ENCODE measurements at places on chromosomes 16 and 17. TPM values are rescaled to one million over a fixed set of nuclear protein-coding genes. Genes with fewer than 3 reads are reported as not detected.

GRCh38 chr17:70661342-70662222 is 492.2 kb downstream of the KCNJ2 start:
- DNase-seq: peak; percentile 16

DNA sequence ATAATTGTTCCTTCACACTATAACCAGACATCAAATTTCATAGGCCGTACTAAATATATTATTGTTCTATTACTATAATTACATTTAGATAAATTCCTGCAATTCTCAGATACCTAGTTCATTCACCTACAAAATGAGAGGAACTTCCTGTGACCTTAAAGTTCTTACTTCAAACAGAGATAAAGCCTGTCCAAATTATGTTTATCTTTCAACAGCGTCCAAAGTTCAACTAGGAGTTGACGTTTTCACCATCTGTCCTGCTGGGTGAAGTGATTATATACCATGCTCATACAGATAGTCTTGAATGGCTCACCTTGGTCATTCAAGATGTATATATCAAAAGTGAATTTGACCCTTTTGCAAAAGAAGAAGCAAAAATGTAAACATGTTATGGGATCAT is 440.6 kb downstream of the CDH8 start:
- no peak for DNase-seq

DNA sequence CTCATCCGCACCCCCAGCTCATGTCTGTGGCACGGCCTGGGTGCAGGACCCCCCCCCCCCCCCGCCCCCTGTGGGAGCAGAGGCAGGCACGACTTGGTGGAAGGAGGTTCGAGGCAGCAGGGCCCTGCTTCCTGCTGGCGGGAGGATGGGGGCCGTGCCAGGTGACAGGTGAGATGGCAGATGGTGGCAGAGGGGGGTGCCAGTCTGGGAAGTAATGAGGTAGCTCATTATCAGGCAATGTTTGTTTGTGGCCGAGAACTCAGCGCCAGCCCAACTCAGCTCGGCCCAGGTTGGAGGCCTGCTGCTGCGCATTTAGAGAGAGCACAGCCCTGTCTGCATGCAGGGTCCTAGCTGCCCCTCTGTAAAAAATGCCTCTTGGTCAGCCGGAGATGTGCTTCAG is 40.1 kb upstream of the JPH3 start:
- DNase-seq: no peak

DNA sequence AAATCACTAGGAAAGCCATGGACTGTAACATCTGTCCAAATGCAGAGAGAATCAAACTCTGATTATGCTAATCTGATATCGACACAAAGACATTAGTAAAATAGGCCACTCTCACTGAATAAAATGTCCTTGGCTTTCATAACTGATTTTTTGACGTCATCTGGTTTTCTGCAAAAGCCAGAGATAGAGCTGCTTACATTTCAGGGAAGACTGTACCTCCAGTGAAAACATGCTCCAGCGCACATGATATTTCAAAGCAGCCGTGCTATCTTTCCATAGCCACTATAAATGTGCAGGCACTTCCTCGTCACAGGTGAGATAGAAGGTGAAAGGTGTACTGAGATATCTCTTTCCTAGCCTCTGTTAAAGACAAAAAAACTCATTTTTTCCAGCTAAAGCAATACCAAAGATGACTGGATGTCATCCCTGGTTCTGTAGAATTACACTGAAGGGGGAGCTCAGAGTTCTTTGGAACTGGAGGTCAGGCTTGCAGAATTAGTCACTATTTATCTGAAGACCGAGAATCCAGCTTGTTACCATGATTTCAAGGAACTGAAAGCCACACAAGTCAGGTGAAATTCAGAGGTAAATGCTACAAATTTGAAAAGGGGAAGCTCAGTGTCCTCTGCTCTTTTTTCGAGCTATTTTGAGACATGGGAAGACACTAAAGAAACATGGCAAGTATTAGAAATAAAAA is 249.5 kb downstream of the CA10 start:
- DNase-seq: no peak

- DNase-seq: no peak
These were observed 43.4 kb upstream of the GSE1 start for GRCh38 chr16:85569615-85570212.

DNAAF8 gene
- 0.49 TPM for total RNA-seq

- peak; percentile 88 for DNase-seq
These were observed 26.4 kb downstream of the ARHGAP17 start for GRCh38 chr16:24988593-24989338.

- DNase-seq: no peak
These were observed 11.6 kb upstream of the STRADA start for GRCh38 chr17:63753215-63753614.

FNDC8 gene
- not detected for total RNA-seq

DNA sequence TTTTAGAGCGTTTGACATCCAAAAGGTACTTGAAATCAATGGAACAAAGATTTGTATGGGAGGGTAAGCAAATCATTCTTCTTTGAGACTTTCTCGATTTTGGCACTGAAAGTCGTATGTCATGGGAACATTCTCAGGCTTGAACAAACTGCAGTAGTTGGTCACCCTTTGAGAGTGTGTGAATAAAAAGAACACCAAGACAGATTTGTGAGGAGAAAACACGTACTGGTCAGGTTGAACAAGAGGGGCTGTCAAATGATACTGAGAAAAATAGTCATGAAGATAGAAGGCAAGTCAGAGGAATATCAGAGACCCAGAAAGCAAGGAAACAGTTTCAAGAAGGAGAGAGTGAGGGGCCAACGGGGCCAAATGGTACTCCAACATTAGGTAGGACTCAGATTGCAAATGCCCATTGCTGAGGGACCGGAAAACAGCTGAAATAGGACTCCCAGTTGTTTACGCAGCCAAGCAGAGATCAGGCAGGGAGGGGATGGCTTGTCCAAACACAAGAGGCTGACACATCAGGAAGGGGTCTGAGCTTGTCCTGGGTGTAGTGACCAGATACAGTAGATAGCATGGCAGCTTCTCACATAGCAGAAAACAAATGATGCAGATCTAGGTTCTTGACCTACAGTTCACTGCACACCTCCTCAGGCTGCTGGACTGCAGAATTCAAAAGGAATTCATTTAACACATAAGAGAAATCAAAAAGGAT is 74.5 kb upstream of the MYOCD start:
- DNase-seq: no peak

- no peak for DNase-seq
These were observed 48.9 kb downstream of the SMPD3 start for GRCh38 chr16:68399456-68399855.

GRCh38 chr16:11744075-11744470 is 1.4 kb upstream of the TXNDC11 start:
- DNase-seq: no peak

RNF222 gene
- not detected for total RNA-seq

DNA sequence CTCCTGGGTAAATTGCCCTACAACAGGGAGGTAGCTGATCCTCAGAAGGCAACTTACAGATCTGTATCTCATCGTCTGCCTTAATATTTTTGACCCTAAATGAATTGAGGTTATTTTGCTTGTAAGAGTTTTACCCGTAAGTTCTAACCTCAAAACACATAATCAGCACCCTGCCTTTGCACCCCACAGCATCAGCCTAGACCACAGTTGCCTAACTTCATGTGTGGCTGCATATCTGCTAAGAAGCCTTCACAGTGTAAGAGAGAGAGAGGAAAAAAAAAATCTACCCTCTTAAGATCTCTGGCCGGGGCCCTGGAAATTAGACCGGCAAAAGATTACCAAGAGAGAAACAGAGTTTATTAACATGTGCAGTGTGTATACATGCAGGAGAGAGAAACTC is 76.9 kb downstream of the ARHGAP44 start:
- no peak for DNase-seq

TNFRSF17 gene
- 5.0 TPM for total RNA-seq

CBLN1 gene
- total RNA-seq: 0.40 TPM

GRCh38 chr17:78661093-78661770 is 84.0 kb upstream of the DNAH17 start:
- no peak for DNase-seq

- DNase-seq: no peak
These were observed 404 bp downstream of the EMC6 start for GRCh38 chr17:3669085-3669347.

TNK1 gene
- 24.9 TPM for total RNA-seq
